ENCODE measurements at places on chromosomes 1 and 21. TPM values are rescaled to one million over a fixed set of nuclear protein-coding genes. Genes with fewer than 3 reads are reported as not detected.
A peak's percentile ranks its signal among the peaks of the same experiment; 100 is the strongest.

GRCh38 chr1:93446837-93447451 is 974 bp upstream of the FNBP1L start:
- peak; percentile 91 for DNase-seq

GRCh38 chr1:109877776-109878175 is 32.9 kb upstream of the CSF1 start:
- no peak for DNase-seq

DNA sequence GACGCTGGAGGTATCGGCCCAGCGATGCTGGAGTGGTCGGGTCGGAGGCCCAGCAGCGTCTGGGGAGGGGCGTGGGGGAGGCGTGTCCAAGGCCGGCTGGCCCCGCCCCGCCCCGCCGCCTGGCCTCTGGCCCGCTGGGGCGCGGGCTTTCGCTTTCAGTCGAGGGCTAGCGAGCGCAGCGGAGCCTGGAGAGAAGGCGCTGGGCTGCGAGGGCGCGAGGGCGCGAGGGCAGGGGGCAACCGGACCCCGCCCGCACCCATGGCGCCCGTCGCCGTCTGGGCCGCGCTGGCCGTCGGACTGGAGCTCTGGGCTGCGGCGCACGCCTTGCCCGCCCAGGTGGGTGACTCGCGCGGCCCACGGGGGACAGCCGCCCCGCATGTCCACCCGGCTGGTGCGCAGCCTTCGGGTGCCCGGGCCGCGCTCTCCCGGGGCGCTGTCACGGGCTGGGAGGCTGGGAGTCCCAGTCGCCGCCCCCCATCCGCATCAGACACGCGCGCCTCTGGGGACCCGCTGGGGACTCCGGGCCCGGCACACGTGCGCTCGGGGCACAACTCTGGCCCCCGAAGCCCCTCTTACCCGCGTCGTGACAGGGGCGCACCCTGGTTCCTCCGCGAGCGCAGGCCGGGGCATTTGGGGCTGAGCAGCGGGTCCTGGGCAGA is at the start of gene TNFRSF1B:
Gene TNFRSF1B (plus strand): TSS at position 158 of the 659 bp plus-strand sequence. CDS start 101 bp downstream, at position 259.
- peak; percentile 9 for DNase-seq

DNA sequence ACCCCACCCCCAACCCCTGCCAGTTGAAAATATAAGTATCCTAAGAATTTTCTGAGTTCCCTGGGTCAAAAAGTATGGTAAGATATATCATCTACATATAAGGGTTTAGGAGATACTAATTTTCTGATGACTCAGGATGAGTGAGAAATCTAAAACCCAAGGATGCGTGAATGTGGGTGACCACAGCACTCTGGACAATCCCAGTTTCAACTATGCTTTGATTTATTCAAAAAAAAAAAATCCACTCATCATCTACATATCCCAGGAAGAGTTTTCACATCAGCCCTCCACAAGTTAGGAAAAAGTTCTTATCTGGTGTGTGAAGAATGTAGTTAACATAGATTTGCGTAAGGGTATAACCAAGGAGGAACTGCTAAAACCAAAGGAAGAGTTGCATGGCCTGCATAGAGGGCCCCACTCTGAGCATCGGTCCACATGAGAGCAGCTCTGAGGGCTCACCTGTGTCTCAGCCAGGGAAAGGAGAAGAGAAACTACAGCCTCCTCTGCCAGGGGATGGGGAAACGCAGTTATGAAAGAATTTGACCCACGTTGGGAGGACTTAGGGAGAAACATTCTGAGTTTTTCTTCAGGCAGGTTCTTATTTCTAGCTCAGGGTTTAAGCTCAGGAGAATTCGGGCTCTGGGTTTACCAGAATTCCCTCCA is 18.8 kb downstream of the LAMB3 start:
- no peak for DNase-seq

- DNase-seq, result peak; percentile 66
Measured at GRCh38 chr1:234613128-234613875, 3.3 kb upstream of the IRF2BP2 start.

DNA sequence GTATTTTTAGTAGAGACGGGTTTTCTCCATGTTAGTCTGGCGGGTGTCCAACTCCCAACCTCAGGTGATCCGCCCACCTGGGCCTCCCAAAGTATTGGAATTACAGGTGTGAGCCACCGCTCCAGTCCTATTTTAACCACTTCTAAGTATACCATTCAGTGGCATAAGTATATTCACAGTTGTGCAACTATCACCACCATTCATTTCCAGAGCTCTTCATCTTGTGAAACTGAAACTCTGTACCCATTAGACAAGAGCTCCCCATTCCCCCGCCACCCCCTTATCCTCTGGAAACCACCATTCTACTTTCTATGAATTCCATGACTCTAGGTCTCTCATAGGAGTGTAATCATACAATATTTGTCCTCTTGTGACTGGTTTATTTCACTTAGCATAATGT is 40.2 kb upstream of the CAMTA1 start:
- no peak for DNase-seq

DNA sequence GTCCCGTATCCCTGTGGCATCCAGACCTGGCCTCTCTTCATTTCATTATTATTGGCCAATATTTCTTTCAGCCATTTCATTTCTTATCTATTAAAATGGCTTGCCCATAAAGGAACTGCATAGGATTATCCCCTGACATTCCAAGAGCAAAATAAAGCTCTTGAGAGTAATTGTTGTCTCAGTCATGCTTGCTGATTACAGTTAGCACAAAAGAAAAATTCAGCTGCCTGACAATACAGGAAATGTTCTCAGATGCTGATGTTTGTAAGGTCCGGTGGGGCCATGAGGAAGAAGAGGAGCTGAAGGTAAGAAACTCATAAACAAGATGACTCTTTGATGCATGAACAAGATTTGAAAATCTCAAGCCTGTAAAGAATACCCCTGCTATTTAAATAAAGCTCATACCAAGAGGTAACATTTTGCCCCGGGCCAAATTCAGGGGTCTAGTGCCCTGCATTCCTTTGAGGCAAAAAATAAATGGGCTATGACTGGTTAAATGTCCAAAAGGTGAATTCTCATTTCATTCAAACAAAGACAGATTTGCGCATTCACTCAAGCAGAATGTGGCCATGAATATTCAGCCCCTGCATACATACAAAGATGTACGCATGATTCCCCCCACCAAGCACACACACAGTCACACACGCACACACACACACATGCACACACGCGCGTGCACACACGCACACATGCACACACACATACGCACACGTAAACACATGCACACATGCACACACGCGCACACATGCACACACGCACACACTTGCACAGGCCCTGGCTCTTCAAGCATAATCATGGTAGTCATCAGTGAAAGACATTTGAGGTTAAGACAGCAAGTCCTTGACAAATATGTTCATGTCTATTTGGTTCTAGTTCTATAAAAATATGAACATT is 44.8 kb downstream of the KCNJ15 start:
- DNase-seq, result no peak

DNA sequence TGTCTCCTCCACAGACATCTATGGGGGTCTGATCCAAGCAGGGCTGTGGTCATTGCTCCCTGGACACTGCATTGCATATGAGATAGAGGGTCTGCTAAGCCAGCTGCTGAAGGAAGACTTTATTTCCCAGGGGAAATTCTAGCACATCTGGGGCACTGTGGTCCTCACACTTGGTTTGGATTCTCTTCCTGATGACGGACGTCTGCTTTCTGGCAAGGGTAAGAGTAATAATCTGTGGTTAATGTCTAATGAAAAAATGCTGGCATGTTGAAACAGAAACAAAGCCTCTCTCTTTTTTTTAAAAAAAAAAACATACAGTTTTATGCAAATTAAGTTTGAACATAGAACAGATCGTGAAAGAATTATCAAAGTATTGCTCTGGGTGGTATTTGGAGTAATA is 553.9 kb downstream of the DPYD start:
- no peak for DNase-seq

The HOOK1 gene
- total RNA-seq, result 9.6 TPM

The CD160 gene
- total RNA-seq, result not detected

The C4BPA gene
- not detected for total RNA-seq

The CTTNBP2NL gene
- total RNA-seq, result 38.7 TPM

All from mammary epithelial cell (primary cell).